ENCODE measurements at places on chromosomes 4 and X. TPM values are rescaled to one million over a fixed set of nuclear protein-coding genes. Genes with fewer than 3 reads are reported as not detected.

Gene F8A3
- 11.2 TPM for total RNA-seq

DNA sequence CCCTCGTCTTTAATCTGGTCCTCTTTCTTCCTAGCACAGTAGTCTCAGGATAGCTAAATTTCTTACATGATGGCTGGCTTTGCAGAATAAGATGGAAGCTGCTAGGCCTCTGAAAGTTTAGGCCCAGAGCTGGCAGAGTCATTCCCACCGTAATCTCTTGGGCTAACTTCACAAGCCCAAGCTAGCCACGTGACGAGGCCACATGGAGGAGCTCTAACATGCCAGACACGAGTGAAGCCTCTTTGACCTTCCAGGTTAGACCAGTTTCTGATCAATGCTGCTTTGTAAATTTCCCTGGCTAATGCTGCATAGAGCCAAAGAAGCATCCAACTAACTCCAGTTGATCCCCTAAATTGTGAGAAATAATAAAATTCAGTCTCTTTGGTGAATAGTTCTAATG, 9.5 kb upstream of the CENPE start:
- no peak for DNase-seq

- no peak for DNase-seq
These were observed 201.6 kb downstream of the CPE start for GRCh38 chr4:165580351-165580905.

DNA sequence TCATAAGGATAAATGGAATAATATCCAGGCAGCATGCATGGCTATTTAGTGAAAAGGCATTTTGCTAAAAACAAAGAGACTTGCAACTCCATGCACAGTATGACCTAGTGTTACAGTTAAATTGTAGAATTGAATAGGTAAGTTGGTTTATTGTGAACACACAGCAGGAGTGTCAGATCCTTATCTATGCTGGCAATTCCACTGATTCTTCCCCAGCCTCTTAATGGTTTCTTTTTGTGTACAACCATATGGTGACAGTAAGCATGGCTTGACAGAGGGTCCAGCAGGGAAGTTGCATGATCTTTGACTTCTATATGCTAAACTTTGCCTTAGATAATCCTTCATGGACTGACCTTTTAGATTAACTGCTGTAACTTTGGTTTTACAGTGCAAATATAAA, 936.6 kb upstream of the EPHA5 start:
- no peak for DNase-seq

- DNase-seq, result no peak
These were observed 195.7 kb upstream of the GK2 start for GRCh38 chr4:79603681-79604080.

DNA sequence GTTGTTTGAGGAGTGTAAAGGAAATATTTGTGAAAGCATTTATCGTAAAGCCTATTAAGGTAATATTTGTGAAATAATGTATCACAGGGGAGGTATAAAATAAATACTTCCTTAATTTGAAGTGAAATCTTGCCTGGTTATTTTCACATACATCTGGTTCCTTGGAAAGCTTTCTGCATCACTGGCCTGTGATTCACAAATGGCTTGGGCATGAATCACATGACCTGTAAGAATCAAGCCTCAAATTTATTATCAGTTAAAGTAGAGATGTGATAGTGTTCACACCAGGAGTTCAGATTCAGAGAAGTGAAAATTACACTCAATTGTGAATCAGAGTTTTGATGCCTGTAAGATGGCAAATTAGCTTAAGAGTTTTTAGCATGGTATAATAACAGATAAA, 1911.4 kb downstream of the STIM2 start:
- DNase-seq, result no peak

Gene ABCG2
- total RNA-seq, result 0.89 TPM

DNA sequence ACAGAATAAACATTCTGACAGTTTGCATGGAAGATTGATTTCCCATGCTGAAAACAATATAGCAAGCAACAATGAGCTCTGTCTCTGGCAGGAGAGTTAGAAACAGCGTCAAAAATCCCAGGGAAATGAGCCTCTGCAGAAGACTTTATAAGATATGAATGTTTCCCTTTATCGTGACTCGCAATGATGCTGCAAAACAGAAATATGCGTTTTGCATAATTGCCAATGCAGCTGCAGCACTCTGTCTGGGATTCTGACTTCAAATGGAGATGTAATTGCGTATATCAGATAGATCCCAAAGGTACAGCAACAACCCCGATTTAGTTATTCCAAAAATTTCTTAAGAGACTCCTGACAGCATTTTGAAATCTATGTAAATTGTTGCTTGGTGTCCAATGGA, 702.4 kb upstream of the EPHA5 start:
- no peak for DNase-seq

- DNase-seq, result no peak
These were observed 850 bp downstream of the IGBP1 start for GRCh38 chrX:70134116-70134477.

Gene FAM114A1
- total RNA-seq, result not detected

Gene AFAP1
- 19.9 TPM for total RNA-seq

- no peak for DNase-seq
These were observed 29.7 kb downstream of the BMX start for GRCh38 chrX:15530318-15530717.

DNA sequence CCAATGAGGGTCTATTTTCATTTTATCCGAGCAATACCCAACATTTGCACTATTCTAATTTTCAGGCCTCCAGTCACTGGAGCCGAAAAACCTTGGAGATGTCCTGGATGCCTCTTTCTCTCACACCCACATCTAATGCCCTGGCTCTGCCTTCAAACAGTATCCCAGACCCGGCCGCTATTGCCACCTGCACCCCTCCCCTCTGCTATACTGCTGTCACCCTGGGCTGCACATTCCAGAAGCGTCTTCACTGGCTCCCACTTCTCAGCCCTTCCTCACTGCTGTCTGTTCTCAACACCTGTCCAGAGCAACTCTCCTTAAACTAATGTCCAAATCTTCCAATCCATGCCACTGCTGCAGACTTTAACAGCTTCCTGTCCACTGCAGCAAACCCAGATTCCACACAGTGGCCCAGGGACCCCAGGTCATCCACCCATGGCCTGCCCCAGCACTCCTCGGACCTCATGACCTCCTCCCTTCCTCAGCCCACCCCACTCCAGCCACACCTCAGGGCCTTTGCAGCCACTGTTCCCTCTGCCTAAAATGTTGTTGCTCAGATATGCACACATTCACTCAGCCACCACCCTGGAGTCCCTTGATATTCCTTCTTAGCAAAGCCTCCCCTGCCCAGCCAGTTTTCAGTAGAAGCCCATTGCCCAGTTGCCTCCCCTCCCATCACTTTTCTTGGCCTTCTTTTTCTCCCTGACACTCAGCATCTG, 30.5 kb upstream of the PPP2R2C start:
- no peak for DNase-seq

DNA sequence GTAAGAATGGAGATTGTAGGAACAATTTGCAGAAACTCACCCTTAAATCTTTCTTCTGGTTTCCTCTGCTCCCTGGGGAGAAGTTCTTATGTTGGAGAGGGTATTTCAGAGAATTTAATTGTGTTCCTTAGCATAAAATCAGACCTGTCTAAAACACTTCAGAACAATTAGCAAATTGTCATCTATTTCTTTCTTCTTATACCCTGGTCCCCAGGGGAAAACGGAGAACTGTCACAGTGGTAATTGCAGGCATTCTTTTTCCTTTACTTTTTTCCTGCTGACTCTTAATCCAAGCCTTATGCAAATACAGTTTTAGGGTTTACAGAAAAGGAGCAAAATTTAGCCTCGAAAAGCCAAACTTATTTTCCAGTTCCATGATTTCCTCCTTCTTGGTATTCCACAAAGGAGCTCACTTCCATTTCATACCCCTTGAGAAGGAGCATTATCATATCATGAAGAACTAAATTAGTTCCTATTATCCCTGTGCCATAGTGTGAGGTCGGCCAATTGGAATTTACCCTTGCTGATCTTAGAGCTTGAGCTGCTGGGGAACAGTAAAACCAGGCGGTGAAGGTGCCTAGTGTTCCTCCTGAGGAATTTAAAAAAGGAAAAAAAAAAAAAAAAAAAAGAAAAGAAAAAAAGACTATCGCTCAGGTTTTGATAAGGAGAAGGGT, 173.8 kb downstream of the IL15 start:
- DNase-seq, result no peak

Gene SOWAHB
- total RNA-seq, result not detected

Gene HS6ST2
- 0.13 TPM for total RNA-seq

Gene GABRE
- not detected for total RNA-seq

DNA sequence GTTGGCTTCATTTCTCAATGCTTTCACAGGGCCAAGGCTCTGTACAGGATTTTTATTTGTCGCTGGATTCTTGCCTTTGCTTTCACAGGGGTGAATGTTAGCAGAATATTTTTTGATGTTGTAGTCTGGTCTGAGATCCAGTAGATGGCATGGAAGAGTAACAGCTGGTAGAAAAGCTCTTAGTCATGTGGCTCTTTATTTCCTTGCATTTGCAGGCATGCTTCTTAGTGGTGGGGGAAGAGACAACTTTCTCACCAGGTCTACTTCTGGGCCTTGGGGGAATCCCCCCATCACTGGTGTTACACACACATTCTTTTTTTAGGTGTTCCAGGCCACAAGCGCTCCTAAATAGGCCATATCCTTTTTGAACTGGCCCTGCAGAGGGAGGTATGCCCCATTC, 58.2 kb upstream of the DKK2 start:
- no peak for DNase-seq

Gene CNKSR2
- 4.1 TPM for total RNA-seq

Gene KIF4A
- 17.7 TPM for total RNA-seq

- no peak for DNase-seq
These were observed 34.5 kb downstream of the INTS12 start for GRCh38 chr4:105674011-105674410.
